ENCODE measurements at places on chromosomes 2 and 18.

DNA sequence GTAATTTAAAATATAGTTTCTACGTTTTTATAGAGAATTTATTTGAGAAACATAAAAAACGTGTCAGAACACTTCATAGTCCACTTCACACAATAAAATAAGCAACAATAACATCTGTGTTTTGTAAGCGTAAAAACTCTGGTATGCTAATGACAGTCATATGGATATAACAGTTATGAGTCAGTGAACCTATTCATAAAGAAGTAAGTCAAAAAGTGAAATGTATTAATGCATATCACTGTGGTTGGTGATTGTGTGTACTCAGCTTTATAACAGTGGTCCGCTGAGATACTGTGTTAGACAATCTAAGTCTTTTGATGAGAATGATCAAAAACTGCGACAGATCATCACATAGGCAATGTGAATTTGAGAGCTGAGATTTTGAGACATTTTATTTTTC is 153.2 kb downstream of the WDR7 start:
- no peak for DNase-seq

DNA sequence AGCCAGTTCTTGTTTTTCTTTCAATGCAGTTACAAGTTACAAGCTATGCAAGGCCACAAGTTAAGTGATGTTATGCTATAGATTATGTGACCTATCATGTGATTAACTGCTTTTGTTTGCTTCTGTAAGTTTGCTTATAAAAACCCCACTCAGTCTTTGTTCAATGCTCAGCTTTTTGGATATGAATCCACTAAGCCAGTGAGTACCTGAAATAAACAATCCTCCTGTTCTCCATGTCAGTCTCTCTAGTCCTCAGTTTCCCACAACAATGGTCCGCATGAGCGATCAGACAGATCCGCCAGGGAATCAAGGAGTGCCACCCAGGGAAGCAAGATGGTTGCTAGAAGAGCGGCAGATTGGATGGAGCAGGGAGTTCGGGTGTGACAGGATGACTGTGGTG is 30.7 kb upstream of the ZNF236 start:
- DNase-seq: no peak

- no peak for DNase-seq
Observed at GRCh38 chr2:125456693-125457363, 1199.1 kb upstream of the GYPC start.

DNA sequence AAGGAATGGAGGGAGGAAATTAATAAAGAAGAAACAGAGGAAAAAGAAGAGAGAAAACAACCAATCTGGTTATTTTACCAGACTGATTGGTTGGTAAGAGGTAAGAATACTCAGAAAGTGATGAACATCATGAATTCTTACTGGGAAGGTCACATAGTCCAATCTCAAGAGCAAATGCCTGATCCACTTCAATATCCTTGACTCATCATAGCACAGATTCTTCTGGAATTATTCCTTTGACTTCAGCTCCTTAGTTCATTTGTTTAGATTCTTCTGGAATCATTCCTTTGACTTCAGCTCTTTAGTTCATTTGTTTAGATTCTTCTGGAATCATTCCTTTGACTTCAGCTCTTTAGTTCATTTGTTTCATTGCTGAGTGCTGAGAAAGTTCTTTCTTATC is 2030.6 kb upstream of the CELF4 start:
- no peak for DNase-seq

- DNase-seq: no peak
Observed at GRCh38 chr2:68245066-68245465, 7.3 kb downstream of the PPP3R1 start.

DNA sequence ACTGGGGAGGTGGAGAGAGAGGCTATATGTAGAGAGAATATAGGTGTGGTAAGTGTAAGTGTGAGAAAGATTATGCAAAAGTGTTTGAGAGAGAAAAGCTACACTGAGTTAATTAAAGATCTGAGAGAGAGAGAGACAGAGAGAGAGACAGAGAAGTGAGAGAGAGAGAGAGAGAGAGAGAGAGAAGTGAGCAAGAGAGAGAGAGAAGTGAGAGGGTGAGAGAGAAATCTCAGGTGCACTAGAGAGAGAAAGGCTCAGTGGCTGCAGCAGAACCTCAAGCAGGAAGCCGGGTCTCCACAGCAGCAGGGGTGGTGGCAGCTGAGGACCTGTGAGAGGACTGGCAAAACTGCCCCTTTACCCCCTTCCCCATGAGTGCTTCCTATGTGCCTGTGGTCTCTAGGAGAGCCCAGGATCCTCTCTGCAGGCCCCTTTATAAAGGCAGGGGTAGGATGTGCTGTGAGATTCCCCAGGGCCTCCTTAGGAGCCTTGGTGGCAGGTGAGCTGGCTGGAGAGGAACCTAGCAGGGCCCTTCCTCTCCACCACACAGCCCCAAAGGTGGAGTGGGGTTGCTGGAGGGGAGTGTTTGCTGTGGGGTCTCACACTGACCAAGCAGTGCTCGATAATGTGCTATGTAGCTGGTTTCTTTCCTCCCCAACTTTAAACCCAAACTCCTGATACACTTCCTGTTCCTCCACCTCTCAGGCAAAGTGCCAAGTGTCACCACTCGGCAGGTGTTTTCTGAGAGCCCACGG is 52.6 kb downstream of the SLC4A5 start:
- DNase-seq: peak; percentile 7

- DNase-seq: no peak
Observed at GRCh38 chr2:195769975-195770374, 112.9 kb downstream of the SLC39A10 start.

GRCh38 chr2:225041851-225042799 is at the start of gene DOCK10:
Gene DOCK10 (minus strand): TSS chr2:225042468. CDS start chr2:225042374, 94 bp downstream.
- DNase-seq: peak; percentile 57

DNA sequence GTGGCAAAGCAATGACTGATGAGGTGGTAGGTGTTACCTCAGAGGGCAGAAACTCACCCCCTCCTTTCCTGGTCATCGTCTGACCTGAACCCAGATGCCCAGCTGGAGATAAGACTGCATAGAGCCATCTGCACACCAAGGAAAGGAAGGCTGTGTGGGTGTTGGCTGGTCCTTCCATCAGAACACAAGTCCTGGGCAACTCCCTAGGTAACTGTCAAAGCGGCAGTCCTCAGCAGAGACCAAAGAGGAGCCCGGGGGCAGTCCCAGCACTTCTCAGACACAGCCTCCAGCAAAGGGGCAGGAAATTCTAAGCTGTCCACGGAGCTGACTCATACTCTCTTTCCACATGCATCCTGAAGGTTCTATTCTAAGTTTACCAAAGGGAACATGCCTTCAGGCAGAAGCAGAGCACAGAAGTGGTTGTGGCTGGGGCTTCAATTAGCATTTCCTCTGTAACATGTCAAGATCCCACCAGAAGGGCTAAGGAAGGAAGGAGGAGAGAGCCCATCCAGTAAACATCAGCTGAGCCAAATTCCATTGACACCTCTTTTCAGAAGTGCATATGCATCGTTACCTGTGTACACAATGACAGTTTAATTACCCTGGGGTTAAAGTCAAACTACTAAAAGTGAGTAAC is 54.7 kb downstream of the SPRED2 start:
- no peak for DNase-seq

DNA sequence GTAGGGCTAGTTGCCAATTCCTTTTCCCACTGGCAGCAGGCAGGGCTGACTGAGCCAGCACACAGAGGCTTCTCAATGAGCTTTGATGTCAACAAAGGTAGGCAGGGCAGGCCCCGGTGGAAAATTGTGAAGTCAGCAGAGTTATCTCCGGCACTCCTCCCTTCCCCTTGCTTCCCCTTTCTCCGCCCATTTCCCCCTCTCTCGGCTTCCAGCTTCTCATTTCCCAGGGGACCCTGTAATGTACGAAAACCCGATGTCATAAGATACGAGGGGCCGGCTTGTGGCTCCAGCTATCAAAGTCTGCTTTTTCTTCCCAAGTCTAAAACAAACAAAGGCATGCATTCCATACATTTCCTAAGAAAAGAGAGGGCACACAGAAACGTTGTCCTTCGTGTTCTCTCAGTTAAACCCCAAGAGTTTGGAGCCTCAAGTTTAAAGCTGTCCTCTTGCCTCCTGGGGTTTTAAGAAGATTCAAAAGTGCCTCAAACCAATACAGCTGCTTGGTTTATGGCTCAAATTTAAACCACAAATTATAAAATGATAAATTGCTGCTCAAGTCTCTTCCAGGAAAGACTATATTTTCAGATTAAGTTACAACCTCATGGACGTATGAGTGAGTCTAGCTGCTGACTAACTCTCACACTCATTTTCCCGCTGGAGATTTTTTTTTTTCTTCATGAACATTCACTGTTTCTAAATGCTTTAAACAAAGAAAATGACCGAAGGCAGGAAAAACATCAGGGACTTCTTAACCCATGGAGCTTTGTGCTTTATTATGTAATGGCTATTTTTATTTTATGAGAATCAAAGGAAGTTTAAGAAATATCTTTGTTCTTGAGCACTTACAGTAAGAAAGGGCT is 27.2 kb upstream of the EML4 start:
- DNase-seq: no peak

DNA sequence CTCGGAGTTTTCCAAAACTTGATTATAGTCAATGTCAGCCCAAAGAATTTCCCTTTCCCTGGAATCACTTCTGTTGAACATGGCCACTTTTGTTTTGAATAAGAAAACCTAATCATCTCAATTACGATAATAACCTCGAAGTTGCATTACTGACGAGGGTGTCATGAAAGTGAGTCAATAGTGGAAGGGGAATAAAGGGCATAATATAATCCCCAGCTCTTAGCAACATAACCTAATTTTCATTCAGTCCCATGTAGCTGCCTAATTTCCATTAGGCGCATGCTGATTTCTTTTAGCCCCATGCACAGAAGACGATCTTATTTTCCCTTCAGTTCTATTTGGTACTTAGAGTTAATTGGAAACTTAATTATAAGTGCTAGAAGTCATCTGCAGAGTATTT is 51.1 kb upstream of the RAPH1 start:
- DNase-seq: no peak

DNA sequence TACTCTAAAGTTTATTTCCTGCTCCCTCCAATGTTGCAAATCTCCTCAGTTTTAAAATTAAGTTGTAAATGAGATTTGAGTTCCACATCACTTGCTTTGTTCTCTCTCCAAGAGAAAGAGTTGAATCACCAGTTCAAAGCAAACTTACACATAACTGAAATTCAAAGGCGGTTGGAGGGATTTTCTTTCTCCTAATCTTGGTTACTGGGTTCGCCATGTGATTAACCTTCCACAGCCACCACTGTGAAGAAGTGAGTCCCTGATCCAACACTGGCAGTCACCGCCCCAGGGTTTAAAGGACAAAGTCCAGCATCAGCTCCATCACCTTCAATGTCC is 247.1 kb downstream of the MYCN start:
- DNase-seq: no peak

DNA sequence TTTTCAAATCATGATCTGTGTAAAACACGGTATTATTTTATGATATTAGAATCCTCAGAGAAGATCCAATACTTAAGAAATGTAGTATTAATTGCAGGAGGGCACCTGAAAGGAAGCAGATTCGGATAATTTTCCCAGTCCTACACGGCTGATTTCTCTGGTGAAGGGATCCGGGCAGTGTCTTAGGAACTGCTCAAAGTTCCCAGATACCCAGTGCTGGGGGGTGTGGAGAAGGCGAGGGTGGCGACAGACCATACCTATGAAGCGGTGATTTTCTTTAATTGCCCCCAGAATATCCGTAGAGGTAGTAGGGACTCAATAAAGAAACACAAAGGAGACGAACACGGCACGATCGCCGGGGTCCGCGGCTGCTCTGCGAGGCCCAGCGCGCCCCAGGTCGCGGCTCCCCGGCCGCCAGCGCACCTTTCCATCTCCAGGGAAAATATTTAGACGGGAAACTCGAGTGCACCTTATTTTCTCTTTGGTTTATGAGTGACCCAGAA is 1.4 kb upstream of the SOX11 start:
- no peak for DNase-seq

DNA sequence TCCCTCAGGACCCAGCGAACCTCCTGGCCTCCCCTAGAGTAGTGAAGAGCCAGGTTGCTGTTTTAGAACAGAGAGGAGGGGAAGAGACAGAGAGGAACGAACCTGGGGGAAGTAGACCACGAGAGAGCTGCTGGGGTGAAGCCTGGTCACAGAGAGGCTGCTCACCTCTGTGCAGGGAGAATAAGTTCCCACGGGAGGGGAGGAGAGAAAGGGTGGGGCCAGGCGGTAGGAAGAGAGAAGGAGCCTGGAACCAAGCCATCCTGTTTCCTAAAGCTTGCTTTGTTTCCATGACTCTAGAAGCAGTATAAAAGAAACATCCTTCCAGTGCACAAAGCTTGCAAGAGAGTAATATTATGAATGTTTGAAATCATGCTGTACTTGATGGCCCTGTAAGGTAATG is 147.9 kb downstream of the MYT1L start:
- DNase-seq: no peak
